ENCODE measurements at places on chromosomes 11 and 22.

DNA sequence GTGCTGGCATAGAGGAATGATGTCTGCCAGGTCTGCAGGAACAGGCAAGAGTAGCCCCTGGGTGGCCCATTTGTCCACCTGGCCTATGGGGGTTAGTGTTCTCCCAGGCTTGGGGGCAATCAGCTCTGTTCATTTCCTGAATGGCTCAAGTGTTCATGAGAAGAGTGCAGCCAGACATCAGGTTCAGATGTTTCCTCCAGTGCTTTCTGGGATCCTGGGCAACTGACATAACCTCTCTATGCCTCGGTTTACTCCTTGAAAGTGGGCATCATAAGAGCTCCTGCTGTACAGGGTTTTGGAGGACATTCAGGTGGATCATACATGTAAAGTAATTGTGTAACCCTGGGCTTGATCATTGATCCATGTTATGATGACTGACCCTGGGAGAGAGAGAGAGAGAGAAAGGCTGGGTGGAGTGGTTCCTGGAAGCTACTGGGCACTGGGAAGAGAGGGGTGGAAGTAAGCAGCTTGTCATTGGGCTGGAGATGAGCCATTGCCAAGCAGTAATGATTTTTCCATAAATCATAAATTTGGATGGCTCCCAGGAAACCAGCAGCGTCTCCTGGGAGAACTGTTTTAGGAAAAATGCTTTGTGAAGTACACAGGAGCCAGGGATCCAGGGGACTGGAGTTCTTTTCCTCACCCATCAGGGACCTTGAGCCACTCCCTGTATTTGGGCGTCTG is 30.2 kb upstream of the ACCSL start:
- no peak for DNase-seq
- H3K27me3 ChIP-seq: peaks cover 2% of the 10 kb centered on the region
- no peak overlapping the region for H3K27ac ChIP-seq
- H3K4me3 ChIP-seq: no peak overlapping the region

DNA sequence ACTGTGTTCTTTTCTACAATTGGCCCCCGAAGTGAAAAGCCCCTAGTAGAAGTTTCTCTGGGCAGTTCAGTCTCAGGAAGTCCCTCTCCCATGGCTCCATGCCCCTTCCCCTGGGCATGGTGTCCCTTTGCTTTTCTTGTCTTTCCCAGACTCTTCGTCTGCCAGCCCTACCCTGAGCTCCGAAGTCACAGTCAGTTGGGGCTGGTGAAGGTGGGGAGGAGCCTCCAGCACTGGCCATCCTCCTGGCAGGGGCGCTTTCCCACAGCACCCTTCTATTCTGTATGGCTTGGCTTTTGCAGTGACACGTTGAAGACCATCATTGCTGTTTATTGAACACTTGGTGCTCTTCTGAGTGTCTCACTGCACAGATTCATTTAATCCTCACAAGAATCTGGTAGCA is 195.1 kb upstream of the CADM1 start:
- H3K27me3 ChIP-seq: peaks cover 8% of the 10 kb centered on the region
- H3K4me1 ChIP-seq: no peaks in the 10 kb centered on the region
- H3K36me3 ChIP-seq: no peaks in the 10 kb centered on the region
- no peak for DNase-seq

GRCh38 chr22:48372390-48372789 is 1455.3 kb downstream of the BRD1 start:
- peaks cover 37% of the 10 kb centered on the region for H3K27me3 ChIP-seq
- H3K36me3 ChIP-seq: no peaks in the 10 kb centered on the region
- no peak overlapping the region for H3K27ac ChIP-seq
- H3K4me3 ChIP-seq: no peak overlapping the region

DNA sequence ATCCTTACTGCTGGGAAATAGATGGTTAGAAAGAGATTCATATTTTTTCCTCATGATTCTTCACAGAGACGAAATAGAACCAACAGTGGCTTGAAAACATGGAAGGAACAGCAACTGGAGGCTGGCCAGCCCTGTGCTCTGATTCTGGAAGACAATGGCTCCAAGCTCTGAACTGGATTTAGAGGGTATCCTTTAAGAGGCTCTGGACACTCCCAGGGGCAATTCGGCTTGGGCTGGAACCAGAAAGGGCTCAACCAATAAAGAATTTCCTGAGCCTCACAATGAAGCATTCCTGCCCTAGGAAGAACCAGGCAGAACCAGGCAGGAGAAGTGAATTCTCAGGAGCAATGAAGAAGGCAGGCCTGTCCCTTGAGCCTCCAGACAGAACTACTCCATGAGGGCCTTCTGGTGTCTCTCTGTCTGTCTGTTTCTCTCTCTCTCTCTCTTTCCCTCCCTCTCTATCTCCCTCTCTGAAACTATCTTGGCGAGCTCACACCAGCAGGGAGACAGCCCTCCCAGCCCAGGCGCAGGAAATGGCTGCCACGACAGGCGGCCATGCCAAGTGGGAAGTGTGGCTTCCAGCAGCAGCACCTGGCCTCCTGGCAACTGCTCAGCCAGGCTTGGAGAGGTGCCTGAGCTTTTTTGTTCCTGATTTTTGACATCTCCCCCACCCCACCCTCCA is 93.3 kb downstream of the RCN1 start:
- H3K4me1 ChIP-seq: peaks cover 1% of the 10 kb centered on the region
- DNase-seq: no peak
- H3K27ac ChIP-seq: no peak overlapping the region
- H3K27me3 ChIP-seq: no peaks in the 10 kb centered on the region

Data from stimulated activated naive B cell treated with anti-CD40 and anti-IgM and Interleukin-4, amounts not matched to agents 10 μg/mL and 1 μg/mL and 100 μg/mL, for 72 hours (primary cell).